ENCODE measurements at places on chromosomes 4 and X.

GRCh38 chr4:190015538-190016368, 11.3 kb downstream of the FRG2 start:
- no peak for DNase-seq

DNA sequence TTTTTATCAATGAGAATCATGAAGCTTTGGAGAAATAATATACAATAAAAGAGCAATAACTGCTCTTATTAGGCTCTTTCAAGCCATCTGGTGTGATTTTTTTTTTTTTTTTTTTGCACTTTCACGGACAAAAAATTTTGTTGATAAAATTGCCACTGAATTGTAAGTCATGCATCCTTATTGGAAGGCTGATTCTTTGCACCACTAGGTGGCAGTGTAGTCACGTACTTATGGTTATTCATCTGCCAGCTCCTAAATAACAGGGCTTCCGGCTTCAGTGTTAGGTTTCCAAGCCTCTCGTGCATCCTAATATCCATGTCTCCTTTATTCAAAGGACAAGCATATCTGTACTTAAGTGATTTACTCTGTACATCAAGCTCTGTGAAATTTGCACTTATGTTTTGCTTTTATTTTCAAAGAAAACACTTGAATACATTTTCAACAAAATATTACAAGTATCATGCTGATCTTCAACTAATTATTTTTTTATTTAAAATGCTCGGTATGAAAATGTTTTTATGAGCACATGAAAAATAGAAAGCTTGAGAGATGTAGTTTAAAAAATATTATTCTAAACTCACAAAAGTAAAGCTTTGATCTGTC, 1578.3 kb upstream of the TENM3 start:
- DNase-seq = no peak

DNA sequence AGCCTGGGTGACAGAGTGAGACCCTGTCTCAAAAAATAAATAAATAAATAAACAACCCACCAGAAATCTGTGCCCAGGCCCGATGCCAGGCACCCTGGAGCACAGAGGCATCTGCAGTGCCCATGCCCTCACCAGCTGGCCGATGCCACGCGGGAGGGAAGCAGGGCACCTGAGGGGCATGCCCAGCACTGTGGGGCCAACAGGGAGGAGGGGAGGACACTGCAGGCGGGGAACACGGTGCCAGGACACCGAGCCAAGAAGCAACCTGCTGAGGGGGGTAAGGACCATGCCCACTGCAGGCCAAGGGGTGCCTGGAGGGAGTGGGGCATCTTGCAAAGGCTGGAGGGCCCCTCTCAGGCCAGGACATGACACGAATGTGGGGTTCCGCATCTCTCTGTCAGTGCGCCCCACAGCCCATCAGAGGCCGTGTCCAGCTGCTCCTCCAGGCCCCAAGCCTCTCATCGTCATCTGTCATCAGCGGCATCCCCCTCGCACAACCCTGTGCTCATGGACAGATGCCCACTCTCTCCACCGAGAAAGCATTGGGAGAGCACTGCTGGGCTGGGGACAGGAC, 13.3 kb upstream of the DUSP9 start:
- no peak for DNase-seq

GRCh38 chr4:26404743-26405206, 84.0 kb downstream of the RBPJ start:
- no peak for DNase-seq

DNA sequence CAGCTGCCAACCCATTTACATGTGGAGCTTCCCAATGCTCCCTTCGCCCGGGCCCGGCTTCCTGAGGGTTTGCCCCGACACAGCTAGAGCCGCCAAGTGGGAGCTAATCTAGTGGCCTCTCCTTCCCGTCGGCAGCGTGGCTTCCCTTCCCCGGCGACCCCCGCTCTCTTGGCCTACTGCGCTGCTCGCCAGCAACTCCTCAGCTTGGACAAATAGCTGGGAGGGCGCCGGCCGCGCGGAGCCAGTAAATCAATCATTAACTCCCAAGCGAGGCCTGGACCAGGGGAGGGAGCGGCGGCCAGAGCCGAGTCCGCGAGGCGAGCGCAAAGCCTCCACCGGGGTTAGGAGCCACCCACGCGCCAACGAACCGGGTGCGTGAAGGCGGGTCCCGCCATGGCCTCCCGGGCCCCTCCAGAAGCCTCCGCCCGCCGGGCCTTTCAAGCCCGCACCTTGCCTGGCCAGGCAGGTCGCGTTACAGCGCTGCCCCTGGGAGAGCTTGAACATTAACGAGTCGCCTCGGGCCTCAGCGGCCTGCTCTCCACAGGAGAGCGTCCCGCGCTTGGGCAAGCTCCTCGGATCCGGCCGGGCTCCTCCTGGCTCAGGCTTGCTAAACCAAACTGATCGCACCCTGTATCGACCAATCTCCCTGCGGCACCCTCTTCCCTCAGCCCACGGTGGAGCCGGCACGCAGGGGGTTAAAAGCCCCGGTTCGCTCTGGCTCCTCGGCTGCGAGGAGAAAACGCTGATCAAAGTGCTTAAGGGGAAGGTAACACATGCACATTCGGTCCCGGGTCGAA, 10.6 kb upstream of the BCOR start:
- DNase-seq = peak; percentile 21

DNA sequence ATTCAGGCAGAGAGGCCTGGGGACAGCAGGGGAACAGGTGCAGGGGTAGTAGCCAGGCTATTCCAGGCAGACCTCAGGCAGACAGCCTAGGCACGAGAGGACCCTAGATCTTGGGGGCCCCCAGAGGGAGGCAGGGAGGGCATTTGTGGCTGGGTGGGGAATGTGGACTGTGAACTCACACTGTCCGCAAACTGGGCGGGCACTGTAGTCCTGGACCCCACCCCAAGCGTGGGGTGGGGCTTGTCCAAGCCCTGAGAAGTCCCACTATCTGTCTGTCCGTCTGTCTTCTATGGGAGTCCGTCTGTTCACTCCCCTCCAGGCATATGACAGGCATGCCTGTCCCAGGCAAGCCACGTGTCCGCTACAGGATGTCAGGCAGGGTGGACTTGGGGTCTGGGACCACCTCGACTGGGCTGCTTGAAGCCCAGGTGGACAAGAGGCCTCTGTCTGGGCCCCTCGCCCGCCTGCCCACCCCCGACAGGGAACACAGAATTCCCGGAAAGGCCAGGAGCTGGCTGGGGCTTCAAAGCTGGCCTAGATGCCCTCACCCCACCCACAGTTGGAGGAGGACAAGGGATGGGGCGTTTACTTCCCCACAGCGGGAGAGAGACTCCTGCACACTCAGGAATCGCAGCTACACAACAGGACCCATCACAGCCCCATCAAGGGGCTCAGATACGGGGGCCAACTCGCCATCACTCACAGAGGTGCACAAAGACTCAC, at the start of gene SLC38A5:
Gene SLC38A5 (minus strand): TSS at position 151 of the 723 bp plus-strand sequence. CDS start 2,336 bp downstream, outside the sequence.
- no peak for DNase-seq

- no peak for DNase-seq
These were observed 179.1 kb upstream of the TBC1D9 start for GRCh38 chr4:140935254-140935653.

DNA sequence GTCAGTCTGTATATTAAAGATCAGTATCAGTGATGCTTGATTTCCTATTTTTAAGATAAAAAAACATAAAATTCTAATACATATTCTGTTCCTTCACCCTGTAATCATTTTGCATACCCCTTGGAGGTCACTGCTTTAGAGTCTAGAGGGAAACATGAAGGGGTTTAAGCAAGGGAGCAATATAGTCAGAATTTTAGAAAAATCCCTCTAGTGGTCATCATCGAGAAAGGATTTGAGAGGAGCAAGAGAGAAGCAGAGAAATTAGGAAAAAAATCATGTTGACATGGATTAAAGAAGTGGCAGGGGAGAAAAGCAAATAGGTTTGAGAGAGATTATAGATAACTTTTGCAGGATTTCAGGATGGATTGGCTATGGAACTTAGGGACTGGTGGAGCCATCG, 11.1 kb downstream of the APEX2 start:
- no peak for DNase-seq

GRCh38 chr4:106694232-106694631, 325.7 kb upstream of the GIMD1 start:
- DNase-seq = no peak

- no peak for DNase-seq
These were observed 669.9 kb upstream of the NR3C2 start for GRCh38 chr4:149112109-149112508.

Data from heart right ventricle (tissue), 16 donors.